Ureter (tissue), 1 donor: ENCODE measurements at places on chromosomes 1 and 21. TPM values are rescaled to one million over a fixed set of nuclear protein-coding genes. Genes with fewer than 3 reads are reported as not detected.

CELA3A gene
- not detected for total RNA-seq

ZBED6 gene
- 34.3 TPM for total RNA-seq

NBPF6 gene
- not detected for total RNA-seq

DNA sequence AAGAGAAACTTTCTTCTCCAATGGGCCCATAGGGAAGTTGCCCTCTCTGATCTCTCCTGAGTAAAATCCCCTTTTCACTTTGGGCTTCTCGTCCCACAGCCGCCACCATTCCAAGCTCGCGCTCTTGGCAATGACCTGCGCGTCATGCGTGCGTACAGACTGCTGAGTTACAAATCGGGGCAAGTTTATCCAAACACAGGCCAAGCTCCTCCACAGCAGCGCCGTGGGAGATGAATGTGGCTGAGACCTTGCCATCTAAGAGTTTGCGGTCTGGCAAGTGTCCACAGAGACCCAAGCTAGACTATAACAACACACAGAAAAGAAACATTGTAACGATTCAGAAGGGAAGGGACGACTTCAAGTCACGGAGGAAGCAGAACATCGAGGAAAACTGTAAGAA is 116.3 kb upstream of the SOD1 start:
- no peak for DNase-seq

DNA sequence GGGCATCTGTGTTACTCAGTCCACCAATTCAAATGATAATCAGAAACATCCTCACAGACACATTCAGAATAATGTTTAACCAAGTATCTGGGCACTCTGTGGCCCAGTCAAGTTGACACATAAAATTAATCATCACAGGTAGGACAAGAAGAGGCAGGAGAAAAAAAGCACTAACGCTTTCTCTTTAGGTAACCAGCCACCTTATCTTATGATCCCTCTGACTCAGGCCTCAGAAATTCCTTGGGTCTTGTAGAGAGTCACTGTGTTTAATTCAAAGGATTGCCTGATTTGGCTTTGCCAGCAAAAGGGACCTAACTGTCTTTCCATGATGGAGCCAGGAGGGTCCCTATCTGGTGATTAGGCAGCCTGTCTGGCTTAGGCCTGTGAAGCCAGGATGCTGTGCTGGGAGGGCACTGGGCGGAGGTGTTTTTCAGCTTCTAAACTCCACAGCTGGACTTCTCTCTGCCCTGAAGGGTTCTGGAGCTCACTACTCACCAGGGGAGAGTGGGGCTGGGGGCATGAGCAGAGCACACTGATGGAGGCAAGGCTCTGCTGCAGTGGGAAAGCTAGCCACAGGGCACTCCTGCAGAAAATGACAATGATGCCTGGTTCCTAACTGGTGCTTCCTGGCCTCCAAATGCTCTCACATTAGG is 36.4 kb upstream of the STUM start:
- no peak for DNase-seq

DNA sequence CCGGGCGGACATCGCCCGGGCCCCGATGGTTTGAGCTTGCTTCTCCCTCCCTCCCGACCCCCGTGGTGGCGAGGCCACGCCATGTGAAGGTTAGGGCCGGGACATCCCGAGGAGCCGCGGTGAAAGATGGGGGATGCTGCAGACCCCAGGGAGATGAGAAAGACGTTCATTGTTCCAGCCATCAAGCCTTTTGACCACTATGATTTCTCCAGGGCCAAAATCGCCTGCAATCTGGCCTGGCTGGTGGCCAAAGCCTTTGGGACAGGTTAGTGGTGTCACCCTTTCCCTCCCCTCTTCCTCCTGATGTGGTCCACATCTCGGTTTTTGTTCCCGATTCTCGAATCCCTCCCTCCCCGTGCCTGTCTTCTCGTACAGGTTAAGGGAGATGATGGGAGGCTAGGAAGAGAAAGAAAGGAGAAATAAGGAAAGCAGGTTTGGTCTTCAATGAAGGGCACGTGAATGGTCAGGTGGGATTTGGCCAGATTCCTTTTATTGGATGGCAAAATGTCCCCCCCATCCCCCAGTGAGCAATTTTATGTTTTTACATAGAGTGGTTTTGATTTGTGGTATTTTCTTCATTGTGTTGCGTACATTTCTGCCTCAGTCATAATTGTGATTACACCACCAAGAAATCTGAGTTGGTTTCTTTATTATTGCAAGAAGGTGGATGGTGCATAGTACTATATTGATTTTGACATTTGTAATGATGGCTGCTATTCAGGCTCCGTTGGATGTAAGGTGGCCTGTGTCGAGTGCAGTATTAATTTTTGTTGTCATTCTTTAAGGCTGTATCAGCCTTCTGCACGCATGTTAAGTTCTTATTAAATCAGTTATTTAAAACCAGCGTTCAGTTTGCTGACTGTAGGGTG is 1.2 kb downstream of the CAMSAP2 start:
- DNase-seq: peak; percentile 51

GRCh38 chr1:94803517-94804441 is 16.4 kb upstream of the SLC44A3 start:
- DNase-seq: no peak

GRCh38 chr1:59673573-59674450 is 140.9 kb upstream of the HOOK1 start:
- DNase-seq: peak; percentile 81

DNA sequence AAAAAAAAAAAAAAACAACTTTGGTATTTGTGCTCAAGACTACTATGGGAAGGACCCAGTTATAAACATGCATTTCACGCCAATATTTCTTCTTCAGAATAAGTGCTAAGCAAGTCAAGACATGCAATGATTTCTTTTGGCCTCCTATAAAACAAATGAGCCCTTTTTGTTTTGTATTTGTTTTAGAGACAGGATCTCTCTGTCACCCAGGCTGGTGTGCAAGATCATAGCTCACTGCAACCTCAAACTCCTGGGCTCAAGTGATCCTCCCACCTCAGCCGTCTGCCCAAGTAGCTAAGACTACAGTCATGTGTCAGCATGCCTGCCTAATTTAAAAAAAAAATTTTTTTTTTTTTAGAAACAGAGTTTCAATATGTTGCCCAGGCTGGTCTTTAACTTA is 348.7 kb downstream of the PCP4 start:
- no peak for DNase-seq

DNA sequence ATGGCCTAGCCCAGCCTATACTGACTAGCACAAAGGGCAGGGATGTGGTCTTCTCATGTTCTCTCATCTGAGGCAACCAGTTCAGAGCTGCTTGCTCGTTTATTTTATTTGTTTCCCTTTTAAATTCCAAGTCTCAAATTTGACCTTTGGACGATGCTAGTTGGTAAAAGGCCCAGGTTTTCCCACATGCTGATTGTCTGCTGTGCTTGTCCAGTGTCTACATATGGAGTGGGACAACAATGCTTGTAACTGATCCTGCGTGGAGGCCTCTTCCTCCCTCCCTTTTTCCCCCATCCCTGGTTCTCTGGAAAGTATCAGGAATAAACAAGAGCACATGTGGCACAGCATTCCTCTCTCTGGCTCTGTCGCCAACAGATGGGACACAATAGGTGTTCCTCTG is 34.0 kb upstream of the BEND5 start:
- DNase-seq: no peak

DNA sequence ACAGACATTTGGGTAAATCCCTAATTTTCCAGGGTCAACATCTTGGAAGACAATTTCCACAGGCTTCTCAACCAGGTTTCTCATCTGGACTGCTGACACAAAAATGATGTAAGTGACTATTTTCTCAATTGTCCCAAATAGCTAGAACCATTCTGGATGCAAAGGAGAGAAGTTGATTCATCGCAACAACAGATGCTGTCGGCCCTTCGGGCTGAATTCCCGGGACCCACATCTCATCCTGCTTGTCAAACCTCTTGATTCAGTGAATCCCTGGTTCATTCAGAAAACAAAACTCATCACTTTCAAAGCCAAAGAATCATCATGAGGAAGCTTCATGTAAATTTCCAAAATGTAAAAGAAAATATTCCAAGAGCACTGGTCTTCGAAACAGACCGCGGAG is 251.8 kb downstream of the NPHP4 start:
- DNase-seq: no peak

GRCh38 chr1:227131193-227131592 is 187.1 kb downstream of the CDC42BPA start:
- no peak for DNase-seq

GRCh38 chr1:218361298-218362065 is 16.3 kb downstream of the TGFB2 start:
- no peak for DNase-seq

DNA sequence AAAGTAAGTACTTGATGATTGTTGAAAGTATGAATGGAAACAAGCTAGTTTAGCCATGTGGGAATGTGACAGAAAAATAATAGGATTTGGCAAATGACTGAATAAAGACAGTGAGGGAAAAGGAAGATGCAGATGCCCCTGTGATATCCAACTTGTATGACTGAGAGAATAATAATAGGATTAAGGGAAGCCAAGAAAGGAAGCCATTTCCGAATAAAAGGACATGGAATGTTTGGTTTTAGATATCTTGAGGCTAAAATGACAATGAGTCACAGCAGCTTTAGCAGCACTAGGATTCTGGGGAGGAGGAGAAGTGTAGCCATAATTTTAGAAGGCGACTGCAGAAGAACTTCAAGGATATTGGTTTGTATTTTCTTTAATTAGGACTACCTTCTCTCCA is 109.2 kb downstream of the TTLL7 start:
- DNase-seq: no peak

GRCh38 chr1:111497592-111497991 is 5.8 kb downstream of the ADORA3 start:
- DNase-seq: no peak

- no peak for DNase-seq
These were observed 115.4 kb downstream of the SMYD2 start for GRCh38 chr1:214396330-214396729.

DNA sequence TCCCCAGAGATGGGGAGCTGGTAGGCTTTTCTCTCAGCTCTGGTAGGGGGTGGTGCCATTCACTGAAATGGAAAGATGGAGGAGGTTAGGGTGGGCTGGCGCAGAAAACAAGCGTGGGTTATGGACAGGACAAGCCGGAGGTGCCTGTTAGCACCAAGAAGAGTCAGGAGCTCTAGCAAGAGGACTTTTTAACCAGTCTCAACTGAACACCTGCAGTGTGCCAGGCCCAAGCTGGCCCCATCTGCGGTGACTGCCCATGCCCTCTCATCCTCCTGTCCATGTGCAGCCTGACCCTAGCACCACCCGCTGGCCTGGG is 254.4 kb downstream of the RHOU start:
- DNase-seq: peak; percentile 25

GRCh38 chr1:7422081-7422480 is 349.0 kb upstream of the VAMP3 start:
- peak; percentile 32 for DNase-seq

DNA sequence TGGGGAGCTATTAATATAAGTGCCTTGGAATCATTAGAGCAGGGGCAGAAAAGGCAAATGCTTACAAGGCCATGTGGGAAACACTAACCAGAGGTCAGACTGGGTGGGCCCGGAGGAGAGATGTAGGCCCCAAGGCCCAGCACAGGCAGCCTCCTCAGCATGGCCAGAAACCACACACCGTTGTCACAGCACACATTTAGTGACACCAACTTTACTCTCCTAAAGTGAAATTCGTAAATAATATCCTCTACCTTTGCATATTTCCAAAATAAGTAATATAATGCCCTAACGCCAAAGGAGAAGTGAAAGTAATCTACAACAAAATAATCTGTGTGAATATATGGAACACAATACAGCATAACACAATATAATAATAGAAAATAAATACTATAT is 62.6 kb downstream of the KIF21B start:
- no peak for DNase-seq

DNA sequence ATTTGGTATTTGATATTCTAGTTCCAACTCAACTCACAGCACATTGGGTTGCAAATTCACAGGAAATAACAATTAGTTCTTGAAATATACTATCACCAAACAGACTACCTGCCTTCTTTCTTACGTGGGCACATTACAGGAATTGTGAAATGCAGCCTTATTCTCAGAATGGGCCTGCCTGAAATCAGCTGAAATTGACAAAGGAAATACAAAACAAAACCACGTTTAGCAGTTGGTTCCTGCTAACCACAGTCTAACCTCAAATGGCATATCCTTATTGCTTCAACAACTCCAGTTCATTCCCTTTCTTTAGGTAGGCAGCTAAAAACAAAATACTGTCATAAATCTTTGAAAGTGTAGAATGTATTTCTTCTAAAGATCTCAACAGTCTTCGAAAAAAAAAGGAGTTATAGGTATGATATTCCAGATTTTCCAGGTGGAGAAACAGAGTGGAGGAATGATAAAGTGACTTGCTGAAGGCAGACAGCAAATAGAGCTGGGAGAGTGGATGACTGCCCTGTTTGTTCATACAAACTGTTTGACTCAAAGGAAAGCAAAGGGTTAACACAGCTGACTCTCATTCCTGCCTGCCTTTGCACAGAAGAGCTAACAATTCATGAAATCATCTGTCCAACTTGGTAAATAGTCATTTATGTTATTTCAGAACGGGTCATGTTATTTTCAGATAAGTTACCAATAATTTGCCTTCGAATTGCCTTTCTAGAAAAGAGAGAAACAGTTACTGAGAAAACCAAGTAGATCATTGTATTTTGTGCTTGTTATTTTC is 1.6 kb upstream of the GREM2 start:
- no peak for DNase-seq

DNA sequence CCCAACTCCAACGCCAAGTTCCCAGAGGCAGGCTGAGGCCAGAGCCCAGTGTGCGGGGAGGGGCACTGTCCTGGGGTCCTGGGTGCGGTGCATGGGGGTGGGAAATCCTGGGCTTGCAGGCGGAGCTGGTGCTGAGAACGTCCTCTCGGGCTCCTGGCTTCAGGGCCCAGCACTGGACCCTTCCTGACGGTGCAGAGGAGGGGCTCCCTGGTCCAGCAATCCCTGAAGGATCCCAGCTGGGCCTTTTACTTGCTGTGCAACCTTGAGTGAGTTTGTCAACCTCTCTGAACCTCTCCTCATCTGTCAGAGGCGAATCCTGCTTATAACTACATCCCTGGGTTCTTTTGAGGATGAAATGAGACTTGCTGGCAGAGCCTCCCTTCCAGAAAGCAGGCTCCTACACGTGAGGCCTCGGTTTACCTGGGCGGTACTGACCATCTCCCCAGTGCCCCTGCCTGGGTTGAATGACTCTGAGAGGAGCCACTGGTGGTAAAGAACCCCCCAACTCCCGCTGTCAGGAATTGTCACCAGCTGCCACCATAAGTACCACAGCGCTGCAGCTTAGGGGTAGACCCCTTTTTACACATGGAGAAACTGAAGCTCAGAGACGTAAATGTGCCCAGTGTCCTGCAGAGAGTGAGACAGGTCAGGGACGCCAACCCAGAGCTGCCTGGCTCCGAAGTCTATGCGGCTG is 77.3 kb downstream of the DHRS3 start:
- DNase-seq: no peak
